ENCODE measurements at places on chromosomes 16 and 17.

DNA sequence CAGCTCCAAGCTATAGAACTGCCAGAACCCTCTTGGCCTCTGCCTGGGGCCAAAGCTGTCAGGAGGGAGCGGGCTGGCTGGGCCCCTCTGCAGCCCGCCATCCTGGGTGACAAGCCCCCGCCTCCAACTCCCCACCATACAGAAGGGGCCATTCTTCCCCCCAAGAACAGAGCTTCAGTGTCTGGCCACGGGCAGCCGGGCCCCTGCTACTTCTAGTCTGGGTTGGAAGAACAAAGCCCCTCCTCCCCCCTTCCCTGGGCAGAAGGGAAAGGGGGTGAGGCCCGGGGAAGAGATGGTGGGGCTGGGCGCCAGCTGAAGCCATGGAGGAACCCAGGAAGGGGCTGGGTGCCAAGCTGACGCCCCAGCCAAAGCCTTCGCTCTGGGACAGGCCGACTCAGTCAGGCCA lies 9.0 kb downstream of the NAT9 start:
- DNase-seq = no peak

- DNase-seq = no peak
Observed at GRCh38 chr17:47929218-47930000, 12.0 kb upstream of the PNPO start.

DNA sequence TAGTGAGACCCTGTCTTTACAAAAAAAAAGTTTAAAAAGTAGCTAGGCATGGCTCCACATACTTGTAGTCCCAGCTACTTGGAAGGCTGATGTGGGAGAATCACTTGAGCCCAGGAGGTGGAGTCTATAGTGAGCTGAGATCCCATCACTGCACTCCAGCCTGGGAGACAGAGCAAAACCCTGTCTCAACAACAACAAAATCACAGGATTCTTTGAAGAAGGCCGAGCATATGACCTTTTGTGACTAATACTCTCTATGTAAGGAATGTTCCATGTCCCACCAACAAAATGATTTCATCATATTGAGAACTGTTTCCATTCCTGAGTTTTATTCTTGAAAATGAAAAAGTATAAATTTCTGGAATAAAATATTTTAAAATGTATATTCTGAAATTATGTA lies 58.9 kb upstream of the EFCAB3 start:
- DNase-seq = no peak

DNA sequence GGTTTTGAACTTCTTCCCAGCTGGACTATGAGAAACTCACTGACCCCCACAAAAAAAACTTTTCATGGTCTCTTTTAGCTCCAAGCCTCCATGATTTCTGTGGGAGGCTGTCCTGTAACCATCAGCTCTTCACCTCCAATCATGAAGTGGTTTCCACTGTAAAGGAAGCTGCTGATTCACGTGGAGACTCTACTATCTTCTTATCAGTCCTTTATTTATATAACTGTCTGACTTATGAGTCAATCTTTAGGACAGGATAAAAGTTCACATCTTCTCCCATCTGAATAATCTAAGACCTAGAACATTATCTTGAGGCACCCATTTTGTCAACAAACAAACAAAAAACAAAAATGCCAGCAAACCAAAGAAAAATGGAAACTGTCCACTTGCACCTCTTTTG lies 409.9 kb downstream of the SLC39A11 start:
- no peak for DNase-seq

DNA sequence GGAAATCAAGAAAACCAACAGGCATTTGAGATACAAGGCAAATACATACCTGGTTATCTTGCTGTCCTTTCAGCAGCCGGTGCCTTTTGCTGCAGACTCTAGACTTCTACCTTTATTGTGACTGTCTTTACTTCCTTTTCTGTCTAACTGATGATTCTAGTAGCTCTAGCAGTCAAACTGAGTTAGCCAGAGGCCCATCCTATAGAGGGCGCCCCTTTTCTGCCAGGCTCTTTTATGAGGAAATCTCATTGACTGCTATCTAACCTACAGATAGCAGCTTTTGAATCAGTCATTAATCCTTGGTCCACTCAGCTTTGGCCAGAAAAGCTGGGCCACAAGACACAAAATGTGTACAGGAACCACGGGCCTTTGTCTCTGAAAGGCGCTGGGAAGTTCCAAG lies 87.5 kb upstream of the WSB1 start:
- no peak for DNase-seq

DNA sequence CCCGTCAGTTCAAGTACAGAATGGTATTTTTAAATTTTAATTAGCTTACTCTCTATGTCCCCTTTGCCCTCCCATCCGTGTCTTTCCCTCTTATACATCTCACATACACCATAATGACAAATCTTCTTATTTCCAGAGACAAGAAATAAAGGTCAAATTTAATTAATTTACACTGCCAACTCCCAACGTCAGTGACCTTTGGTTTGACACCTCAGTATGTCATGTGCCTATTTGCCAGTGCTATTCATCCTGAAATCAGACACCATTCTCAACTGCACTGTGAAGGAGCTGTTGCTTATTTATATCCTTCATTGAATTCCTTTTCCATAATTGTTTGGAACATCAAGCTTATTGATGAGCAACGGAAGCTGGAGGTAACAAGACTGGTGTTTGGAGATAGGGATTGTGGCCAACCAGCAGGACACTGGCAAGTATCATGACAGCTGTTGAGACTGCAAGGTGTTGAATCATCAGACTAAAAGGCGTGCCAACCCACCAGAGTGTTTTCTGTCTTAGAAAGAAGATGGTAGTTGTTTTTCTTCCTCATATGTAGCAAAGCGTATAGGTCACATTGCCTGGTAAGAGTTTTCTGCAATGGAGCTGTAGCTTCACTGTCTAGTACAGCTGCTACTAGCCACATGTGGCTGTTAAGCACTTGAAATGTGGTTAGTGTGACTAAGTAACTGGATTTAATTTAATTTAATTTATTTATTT lies 12.5 kb downstream of the CALCOCO2 start:
- DNase-seq = no peak

GRCh38 chr16:4749700-4750257 lies 15.4 kb downstream of the DNAAF8 start:
- no peak for DNase-seq

DNA sequence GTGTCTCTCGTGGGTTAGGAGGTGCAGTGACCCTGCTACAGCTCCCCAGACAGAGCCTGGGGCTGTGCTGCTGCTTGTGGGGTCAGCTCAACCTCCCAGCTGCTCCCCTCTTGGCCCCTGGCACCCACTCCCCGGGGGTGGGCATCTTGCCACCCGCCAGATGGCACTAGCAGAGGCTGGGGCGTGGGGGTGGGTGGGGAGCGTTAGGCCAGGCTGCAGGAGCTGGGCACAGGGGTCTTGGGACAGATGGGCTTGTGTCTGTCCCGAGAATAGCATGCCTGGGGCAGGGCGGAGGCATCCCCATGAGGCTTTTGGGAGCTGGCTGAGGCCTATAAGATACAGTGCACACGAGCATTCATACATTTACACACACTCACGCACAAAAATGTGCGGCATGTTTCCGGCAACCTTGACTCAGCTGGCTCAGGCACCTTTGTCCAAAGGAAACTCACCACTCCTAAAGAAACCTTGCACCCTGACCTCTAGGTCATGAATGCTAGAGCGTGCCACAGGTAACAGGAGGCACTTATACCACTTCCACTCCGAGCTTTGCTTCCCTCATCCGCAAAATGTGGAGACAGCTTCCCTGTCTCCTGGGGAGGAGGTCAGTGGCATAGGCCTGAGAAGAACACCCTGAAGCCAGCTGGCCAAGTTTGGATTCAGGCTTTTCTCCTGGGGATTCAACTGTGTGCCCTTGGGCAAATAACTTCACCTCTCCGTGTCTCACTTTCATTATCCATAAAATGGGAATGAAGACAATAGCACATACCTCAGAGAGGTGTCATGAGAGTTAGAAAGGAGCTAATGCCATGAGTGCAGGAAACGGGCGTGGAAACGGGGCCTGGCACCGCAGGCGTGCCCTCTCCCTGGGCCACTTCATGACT lies 78.9 kb upstream of the LHX1 start:
- DNase-seq = no peak

DNA sequence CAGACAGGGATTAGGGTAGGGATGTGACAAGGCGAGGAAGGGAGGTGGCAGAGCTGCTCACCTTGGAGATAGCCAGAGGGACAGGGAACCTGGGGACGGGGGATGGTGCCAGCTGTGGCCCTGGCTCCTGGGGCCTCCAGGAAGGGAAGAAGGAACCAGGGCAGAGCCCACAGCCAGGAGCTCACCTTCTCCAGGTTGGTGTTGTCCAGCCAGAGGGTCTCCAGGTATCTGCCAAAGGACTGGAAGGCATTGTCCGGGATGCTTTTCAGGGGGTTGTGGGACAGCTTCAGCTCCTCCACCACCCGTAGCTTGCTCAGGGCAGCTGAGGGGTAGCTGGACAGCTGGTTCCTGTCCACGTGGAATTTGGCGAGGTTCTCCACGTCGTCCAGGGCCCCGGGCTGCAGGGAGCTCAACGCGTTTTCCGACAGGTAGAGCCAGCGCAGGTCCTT lies 801 bp downstream of the CHAD start:
- no peak for DNase-seq

DNA sequence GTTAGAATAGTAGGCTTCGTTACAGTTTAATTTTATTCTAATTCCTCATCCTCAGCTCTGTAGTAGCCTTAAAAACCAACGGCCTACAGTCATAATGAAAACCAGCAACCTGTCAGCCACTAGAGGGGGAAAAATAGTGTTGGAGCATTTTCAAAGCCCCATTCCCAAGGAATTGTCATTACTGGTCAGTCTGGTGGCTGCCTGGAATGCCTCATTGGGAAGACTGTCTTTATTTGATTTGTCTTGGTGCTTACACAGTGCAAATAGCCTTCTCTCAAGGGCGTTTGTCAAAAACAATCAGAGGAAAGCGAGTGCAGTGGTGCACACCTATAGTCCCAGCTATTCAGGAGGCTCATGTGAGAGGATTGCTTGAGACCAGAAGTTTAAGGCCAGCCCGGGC lies 4.7 kb downstream of the LPCAT2 start:
- DNase-seq = no peak

GRCh38 chr17:8611137-8611536 lies 19.4 kb downstream of the MYH10 start:
- no peak for DNase-seq

DNA sequence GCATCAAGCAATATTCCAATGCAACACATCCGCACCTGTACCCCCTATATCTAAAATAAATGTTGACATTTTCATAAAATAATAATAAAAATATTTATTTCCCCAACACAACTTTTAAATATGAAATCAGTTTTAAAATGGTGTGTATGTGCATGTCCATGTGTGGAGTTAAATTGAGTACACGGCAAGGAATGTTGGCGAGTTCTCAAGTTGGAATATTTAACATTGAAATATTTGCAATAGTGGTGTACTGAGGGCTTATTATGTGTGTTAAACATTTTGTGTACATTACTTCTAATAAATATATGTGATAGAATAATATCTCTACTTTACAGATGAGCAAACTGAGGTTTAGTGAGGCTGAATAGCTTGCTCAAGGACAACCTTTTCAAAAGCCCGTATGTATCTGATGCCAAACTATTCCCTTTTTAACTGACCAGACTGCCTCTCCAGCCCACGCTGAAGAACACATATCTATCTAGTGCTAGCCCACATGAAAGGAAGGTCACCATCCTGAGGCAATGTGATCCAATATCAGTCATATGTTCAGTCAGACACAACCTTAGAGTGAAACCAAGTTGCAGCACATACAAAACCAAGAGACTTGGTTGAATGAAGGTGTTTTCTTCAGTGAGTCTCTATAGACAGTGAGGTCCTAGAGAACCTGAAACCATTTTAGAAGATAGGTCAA lies 192.2 kb upstream of the CDH11 start:
- DNase-seq = no peak

Measured in right kidney (tissue), 9 donors.